Upper lobe of left lung (tissue), 6 donors: ENCODE measurements at places on chromosomes 1 and 21.

- no peak for DNase-seq
Measured at GRCh38 chr1:12245116-12245515, 15.3 kb downstream of the VPS13D start.

DNA sequence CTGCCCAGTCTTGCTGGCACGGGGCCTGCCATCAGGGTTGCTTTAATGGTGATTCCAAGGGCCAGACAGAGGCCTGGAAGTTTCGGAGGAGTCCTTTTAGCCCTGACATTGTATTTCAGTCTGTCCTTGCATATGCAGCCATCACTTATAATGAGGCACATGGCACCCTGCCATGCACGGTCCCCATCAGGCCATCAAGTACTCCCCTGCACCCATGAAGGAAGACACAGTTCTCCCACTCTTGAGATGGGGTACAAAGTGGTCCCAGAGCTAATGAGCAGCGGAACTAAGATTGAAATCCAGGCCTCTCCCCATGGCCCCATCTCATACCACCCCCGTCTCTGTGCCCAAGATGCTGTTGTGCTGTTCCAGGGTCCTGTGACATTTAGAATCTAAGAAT is 596.6 kb downstream of the PTPRU start:
- DNase-seq: no peak

GRCh38 chr1:218377143-218377660 is 32.1 kb downstream of the TGFB2 start:
- DNase-seq: no peak

- no peak for DNase-seq
Measured at GRCh38 chr1:22344329-22344630, 107.4 kb upstream of the ZBTB40 start.

DNA sequence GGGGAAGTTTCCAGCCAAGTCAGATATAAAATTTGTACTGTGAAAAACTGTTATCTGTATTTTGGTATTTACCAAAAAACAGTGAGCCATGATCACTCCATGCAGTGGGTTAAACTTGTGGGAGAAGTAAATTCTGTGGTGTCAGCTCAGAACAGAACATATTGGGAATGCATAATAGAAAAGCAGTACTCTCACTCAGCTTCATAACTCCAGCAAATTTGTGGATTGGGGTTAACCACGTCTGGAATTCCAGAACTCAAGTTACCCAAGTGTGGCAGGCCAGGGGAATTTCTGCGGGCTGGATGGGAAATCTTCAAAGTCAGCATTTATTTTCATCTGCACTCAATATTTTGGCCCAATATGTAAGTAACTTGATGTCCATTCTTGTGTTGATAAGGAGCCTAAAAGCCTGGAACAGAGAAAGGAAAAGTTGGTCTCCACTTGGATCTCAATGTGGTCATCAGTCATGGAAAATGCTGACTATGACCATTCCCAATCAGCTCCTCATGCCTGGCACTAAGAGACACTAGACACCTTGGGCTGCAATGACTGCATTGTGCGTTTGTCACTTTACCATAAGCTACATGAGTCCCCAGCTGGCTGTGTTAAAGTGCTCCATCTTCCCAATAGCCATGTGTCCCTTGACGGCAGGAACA is 39.1 kb upstream of the ENAH start:
- DNase-seq: no peak

DNA sequence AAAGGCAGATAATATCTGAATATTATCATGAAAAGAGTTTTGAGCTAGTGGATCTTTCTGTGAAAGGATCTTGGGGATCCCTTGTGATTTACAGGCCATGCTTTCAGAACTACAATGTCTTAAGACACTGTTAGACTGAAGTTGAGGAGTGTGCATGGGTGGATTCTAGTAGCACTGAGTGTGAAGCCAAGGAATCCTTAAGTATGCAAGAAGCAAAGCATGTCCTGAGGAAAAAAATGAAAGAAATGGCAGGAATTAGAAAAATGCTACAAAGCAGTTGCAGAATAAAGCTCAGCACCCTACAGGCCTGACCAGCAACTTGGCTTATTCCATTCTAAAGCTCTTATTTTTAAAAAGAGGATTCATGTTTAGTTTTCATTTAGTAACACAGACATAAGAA is 11.9 kb downstream of the STX6 start:
- no peak for DNase-seq

GRCh38 chr21:46211376-46211775 is 17.2 kb downstream of the LSS start:
- DNase-seq: no peak

GRCh38 chr1:175629318-175629694 is 114.1 kb downstream of the TNR start:
- DNase-seq: no peak

DNA sequence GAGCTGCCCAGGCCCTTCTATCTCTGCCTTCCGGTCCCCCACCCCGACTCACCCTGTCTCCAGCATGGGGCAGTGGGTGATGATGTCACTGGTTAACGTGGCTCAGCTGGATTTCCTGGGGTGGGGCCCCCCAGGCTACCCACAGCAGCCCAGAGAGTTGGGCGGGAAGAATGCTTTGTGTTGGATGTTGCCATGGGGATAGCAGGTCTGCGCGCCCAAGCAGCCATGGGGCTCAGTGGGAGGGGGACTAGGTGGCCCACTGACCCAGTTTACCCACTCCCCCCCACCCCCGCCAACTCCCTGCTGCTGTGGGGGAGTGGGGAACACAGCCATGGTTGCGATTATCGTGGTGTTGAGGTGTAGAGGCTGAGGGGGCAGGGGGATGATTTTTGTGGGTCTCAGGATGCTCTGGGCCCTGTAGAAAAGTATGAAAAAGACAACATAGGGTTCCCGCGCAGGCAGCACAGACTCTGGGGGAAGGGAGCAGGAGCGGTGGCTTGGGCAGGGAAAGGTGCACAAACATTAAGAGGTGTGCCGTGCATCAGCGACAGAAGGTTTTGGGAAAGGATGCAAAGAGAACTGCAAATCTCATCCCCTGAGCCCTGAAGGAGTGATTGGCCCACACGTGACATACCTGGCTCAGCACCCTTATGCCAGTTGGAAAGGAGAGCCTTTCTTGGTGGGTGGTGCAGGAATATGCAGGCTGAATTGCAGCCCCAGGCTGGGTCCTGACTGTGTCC is 8.5 kb downstream of the CELSR2 start:
- DNase-seq: no peak

GRCh38 chr21:26117324-26117971 is 53.1 kb downstream of the APP start:
- DNase-seq: no peak

DNA sequence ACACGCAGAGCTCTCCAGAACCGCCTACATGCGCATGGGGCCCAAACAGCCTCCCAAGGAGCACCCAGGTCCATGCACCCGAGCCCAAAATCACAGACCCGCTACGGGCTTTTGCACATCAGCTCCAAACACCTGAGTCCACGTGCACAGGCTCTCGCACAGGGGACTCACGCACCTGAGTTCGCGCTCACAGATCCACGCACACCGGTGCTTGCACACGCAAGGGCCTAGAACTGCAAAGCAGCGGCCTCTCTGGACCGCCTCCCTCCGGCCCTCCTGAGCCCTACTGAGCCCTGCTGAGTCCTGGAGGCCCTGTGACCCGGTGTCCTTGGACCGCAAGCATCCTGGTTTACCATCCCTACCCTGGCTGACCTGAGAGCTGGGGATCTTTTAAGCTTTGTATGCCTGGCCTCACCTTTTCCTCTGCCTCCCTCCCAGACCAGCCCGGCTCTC is 8.3 kb downstream of the OLIG2 start:
- DNase-seq: no peak

- DNase-seq: no peak
Measured at GRCh38 chr1:26375081-26375480, 2.5 kb upstream of the ZNF683 start.

DNA sequence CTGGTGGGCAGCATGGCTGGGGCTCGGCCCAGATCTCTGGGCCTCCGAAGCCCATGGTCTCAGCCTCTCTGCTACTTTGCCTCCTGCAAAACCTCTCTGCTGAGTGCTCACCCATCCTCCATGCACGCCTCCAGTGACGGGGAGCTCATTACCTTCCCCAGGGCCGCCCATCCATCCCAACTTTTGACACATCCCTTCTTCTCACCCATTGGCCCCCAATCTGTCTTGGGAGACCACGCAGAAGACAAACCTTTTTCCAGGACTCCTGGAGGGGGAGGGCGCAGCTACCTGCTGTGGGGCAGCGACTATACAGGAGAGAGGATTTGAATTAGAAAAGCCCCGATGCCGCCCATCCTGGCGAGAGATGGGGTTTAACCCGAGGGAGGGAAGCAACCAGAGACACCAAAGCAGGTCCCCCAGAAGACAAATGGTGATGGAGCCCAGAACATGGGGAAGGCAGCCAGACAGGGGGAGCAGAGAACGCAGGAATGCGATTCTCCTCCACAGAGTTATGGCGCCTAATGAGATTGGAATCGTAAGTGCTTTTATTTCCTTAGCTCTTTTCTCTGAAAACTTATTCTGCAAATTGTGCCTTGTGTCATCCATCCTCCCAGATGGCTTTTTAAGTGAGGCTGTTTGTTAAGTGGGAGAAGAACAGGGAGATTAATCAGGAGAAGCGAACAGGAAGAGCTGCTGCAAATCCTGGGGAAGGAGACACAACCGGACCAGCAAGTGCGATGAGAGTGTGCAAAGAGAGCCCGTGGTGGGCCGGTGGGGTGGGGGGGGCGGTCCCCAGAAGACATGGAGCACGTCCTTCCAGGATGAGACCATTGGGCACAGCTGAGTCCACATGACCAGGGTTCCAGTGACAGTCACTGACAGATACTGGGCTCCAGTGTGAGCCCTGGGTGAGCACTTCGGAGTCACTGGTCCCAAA is 623.5 kb downstream of the MATN1 start:
- no peak for DNase-seq

DNA sequence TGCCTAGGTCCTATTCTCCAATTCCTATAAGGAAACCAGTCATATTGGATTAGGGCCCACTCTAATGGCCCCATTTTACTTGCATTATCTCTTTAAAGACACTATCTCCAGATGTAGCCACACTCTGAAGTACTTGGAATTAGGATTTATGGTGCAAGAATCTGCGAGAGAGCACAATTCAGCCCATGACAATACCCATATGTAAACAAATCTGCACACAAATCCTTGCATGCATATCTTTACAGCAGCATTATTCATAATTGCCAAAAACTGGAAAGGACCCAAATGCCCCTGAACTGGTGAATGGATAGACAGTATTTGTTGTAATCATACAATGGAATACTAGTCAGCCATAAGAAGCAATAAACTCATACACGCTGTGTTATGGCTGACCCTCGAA is 229.8 kb upstream of the ADAMTS5 start:
- no peak for DNase-seq

- DNase-seq: no peak
Measured at GRCh38 chr1:113282008-113282892, 108.1 kb upstream of the MAGI3 start.

GRCh38 chr1:151935154-151935553 is 25.8 kb upstream of the THEM4 start:
- no peak for DNase-seq

DNA sequence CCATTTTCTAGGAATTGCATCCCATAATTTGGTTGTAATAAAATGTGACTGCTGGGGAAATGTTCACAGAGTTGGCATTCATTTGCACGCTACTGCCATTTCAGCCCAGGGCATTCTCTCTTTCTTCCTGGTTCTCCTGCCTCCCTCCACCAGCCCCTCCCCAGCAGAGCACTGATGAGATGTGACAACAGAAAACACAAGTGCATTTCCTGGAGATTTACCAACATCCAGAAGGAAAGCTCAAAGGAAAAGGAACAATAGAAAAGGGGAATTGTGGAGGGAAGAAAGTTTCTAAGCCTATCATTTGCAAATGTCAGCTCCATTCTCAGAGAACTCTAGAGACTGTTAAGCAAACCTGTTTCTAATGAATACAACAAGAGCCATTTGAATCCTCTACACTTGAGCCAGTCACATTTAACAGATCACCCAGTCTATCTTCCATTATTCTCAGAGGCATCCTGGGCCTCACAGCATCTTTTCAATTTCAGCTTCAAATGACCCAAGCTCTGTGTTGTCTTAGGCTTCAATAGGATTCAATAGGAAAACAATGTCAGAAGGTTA is 395.6 kb upstream of the PBX1 start:
- no peak for DNase-seq

DNA sequence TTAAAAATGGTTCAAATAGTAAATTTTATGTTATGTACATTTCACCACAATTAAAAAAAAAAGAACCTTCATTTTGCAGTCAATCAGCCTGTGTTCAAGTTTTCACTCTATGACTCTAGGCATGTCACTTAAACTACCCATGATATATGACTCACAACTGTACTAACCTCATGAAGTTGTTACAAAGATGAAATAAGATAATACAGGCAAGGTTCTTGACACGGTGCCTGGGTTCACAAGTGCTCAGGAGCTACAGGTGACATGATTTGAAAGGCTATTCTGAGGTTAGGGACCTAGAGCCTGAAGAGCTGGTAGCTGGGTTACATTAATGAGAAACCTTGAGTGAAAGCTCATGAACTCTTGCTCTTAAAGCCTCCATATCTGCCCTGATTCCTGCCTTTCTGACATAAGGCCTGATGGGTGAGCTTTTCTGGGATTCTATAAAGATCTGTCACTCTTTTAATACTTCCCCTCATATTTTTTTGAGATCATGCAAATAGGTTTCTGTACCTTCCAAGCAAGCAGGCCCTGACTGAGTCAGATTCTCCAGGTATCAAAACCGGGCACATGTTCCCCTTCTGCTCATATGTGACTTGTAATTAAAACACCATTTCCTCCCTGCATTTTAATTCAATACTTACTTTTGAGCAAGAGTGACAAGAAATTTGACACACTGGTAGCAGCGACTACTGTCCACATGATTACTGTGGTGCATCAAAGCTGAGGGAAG is 34.0 kb downstream of the PCSK9 start:
- no peak for DNase-seq

DNA sequence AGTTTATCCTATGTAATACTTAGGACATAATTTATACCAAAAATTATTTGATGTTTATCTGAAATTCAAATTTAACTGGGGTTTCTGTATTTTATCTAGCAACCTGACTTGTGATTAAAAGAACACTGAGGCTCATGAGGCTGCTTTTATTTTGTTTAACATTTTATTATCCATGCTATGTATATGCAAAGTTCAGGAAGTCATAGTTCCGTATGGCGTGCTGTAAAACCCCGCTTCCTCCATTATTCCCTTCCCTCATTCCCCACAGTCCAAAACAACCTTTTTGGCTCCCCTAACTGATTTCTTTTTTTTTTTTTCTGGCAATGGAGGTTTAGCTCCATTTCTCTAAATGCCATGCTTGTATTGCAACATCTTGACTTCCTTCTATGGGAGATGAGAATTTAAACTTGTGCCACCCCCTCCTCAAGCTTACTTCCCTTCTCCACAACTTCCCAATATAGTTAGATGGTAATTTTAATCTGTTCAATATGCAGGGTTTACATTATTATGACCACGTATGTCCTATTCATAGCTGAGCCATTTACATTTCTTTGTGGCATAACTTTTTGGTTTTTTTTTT is 138.0 kb upstream of the DNAH14 start:
- DNase-seq: no peak
